ENCODE measurements at places on chromosomes 2 and 18. TPM values are rescaled to one million over a fixed set of nuclear protein-coding genes. Genes with fewer than 3 reads are reported as not detected.

DNA sequence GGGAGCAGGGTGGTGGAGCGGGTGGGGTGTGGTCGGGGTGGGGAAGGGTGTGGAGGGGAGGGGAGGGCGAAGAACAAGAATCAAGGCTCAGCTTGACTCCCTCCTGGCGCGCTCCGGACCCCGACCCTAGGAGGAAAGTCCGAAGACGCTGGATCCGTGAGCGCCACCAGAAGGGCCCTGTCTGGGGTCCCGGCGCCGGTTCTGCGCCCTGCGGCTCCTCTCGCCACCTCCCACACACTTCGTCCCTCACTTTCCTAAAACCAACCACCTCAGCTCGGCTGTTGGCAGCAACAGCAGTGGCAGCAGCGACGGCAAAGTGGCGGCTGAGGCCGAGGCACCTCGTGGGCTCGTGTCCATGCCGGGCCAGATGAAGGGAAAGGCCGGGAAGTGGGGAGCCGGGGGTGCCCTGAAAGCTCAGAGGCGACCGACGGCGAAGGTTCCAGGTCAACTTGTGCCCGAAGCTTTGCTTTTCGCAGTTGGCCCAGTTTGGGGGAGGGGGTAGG, 2.1 kb downstream of the KLHL14 start:
- H3K27me3 ChIP-seq = peaks cover 4% of the 10 kb centered on the region
- peak overlapping the region; percentile 74 for H3K4me3 ChIP-seq
- H3K36me3 ChIP-seq = no peaks in the 10 kb centered on the region
- H3K4me1 ChIP-seq = no peaks in the 10 kb centered on the region
- H3K27ac ChIP-seq = peak overlapping the region; percentile 82

Gene SMAD4
- 126 TPM for total RNA-seq

GRCh38 chr2:207487650-207488311, 42.0 kb upstream of the CREB1 start:
- no peaks in the 10 kb centered on the region for H3K36me3 ChIP-seq
- H3K4me1 ChIP-seq = no peaks in the 10 kb centered on the region
- no peak overlapping the region for H3K4me3 ChIP-seq
- H3K27me3 ChIP-seq = no peaks in the 10 kb centered on the region
- H3K27ac ChIP-seq = no peak overlapping the region

DNA sequence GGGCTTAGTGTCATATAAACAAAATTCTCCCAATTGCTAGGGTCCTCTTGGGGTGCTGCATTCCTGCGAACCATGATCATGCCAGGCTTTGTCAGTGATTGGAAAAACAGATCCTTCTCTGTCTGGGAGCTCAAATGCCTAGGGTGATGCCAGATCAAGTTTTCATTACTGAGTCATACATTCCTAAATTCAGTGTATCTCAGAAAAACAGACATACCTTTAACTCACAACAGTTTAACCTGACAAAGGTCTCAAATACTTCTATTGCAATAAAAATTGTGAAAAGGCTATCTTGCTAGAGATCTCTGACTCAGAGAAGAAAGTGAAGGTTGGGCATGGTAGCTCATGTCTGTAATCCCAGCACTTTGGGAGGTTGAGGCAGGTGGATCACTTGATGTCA, 86.9 kb downstream of the SH3YL1 start:
- no peaks in the 10 kb centered on the region for H3K36me3 ChIP-seq
- H3K4me1 ChIP-seq = no peaks in the 10 kb centered on the region
- H3K27ac ChIP-seq = no peak overlapping the region
- DNase-seq = no peak
- no peak overlapping the region for H3K4me3 ChIP-seq

DNA sequence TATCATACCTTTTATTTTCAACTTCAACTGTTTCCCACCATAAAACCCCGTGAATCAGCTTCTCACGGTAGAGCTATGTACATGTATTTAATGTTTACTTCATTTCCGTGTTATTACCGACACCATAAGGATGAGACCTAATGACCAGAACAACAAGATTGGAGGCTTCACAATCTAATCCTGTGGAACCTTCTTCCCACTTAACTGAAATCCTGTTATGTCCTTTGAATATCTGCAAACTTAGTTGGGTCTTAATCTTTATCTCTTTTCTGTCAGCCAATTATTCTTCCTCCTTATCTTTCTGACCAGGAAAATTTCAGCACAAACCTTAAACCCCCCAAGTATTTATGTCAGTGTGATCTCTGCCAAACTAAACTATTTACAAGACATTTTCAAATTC, 214.4 kb downstream of the TMX3 start:
- no peak overlapping the region for H3K4me3 ChIP-seq
- no peaks in the 10 kb centered on the region for H3K36me3 ChIP-seq
- no peak for DNase-seq
- H3K27ac ChIP-seq = no peak overlapping the region

- H3K27me3 ChIP-seq = no peaks in the 10 kb centered on the region
- H3K4me1 ChIP-seq = no peaks in the 10 kb centered on the region
- peaks cover 8% of the 10 kb centered on the region for H3K36me3 ChIP-seq
- DNase-seq = no peak
- no peak overlapping the region for H3K27ac ChIP-seq
Observed at GRCh38 chr2:69483696-69484095, 46.5 kb upstream of the NFU1 start.

Gene STARD6
- 0.19 TPM for total RNA-seq

Gene POTEJ
- total RNA-seq = not detected

Measured in kidney (tissue), 22 donors.